K562 (cell line): ENCODE measurements at places on chromosomes 2 and 18. TPM values are rescaled to one million over a fixed set of nuclear protein-coding genes. Genes with fewer than 3 reads are reported as not detected.

DNA sequence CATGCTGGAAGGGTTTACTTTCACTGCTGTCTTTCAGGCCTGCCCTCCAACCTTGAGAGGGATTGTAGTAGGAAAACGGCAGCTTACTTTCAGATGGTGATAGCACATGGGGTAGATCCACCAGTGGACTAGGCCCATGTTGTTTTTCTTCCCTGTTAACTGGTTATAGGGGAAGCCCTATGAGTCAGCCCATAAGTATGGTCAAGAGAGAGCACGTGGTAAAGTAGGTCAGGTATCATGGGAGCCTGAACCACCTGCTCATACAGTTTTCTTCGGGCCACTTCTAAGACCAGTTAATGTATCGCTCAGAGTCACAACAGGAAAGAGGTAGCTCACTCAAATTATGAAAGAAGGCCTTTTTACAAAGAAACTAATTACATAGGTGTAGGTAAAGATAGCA, 33.0 kb downstream of the PDK1 start:
- H3K4me1 ChIP-seq, result no peaks in the 10 kb centered on the region
- DNase-seq, result no peak
- H3K4me3 ChIP-seq, result no peak overlapping the region

DNA sequence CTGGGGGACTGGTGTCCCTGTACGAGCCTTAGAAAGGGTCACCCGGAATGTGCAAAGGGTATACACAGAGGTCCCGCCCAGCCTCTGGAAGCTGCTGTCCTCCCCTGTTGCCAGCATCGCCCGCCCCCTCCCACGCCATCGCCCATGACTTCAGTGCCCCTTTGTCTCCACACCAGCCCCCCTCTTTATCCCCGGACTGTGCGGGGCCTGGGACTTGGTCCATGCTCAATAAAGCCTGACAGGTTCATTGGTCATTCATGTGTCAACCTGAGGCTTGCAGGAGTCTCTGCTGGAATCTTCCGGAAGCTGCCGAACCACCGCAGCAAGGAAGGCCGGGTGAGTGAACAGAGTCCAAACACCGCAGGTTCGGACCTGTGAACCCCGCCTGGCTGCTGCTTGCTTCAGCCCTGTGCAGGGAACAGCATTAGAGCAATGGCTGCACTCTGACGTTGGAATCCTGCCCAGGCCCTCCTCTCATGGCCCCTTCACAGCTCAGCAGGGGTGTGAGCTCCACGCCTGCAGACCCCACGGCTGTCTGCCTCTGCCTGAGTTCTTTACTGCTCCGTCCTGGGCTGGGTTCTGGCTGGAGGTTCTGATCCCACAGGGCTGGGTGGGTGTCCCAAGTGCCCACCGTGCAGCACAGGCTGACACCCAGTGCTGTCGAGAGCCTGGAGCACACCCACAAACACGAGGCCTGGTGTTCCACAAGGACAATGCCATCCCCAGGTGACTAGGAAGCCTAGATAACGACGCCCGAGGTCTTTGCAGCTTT, 96.5 kb downstream of the SEPTIN10 start:
- peaks cover 30% of the 10 kb centered on the region for H3K27me3 ChIP-seq
- H3K27ac ChIP-seq, result no peak overlapping the region
- no peak for DNase-seq
- no peak overlapping the region for H3K4me3 ChIP-seq

GRCh38 chr2:10546975-10547391, 98.9 kb upstream of the ODC1 start:
- H3K36me3 ChIP-seq, result no peaks in the 10 kb centered on the region
- H3K27me3 ChIP-seq, result peaks cover 35% of the 10 kb centered on the region
- peaks cover 16% of the 10 kb centered on the region for H3K4me1 ChIP-seq
- no peak for DNase-seq

DNA sequence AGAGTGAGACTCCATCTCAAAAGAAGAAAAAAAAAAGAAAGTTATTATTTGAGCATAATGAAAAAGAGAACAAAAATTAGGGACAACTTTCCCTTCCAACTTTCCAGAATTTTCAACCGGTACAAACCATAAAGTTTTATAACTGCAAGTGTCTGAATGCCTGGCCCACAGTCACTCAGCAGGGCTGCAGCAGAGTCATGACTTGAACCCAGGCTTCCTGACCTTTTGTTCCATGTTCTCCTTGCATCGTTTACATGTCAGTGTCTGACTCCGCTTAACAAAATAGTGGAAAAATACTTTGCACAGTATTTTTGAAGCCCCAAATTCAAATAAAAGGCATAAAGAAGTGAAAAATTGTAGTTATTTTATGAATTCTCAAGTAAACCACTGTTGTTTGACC, 82.7 kb downstream of the LTBP1 start:
- H3K4me3 ChIP-seq, result no peak overlapping the region
- H3K36me3 ChIP-seq, result no peaks in the 10 kb centered on the region
- no peak overlapping the region for H3K27ac ChIP-seq
- no peak for DNase-seq

DNA sequence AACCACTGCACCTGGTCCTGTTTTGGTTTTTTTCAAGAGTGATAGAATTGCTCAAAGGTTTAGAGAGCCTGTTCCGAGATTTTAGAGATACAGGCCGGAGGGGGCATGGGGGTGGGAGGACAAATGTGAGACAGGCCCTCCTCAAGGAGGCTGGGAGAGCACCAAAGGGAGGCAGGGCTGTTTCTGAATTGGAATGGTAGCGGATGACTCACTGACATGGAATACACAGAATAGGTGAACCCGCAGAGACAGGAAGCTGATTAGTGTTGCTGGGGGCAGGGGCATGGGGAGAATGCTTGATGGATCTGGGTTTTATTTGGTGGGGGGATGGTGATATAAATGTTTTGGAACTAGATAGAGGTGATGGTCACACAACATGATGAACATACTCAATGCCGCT, 111.0 kb upstream of the MGAT5 start:
- H3K27me3 ChIP-seq, result no peaks in the 10 kb centered on the region
- H3K4me3 ChIP-seq, result no peak overlapping the region
- H3K27ac ChIP-seq, result no peak overlapping the region
- no peaks in the 10 kb centered on the region for H3K4me1 ChIP-seq
- no peak for DNase-seq

The FAP gene
- polyA plus RNA-seq, result not detected in 2 replicates

GRCh38 chr2:60882971-60883753, 1.8 kb downstream of the REL start:
- H3K4me1 ChIP-seq, result peaks cover 5% of the 10 kb centered on the region; the same call in 1 of the 3 replicates
- H3K4me3 ChIP-seq, result peak overlapping the region; percentile 86
- DNase-seq, result peak; percentile 27

DNA sequence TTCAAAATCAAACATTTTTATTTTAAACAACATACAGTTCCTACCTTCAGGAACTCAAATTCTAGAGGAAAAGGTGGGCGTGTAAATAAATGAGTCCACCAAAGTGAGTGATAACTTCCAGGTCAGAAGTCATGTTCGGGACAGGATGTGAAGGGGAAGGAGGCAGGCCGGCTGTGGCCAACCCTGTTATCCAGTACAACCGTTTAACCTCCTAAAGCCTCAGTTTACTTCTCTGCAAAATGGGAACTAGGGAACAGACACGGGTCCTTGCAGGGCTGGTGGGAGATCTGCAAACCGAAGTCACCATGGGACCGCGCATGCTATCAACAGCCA, 373 bp downstream of the EIPR1 start:
- peaks cover 17% of the 10 kb centered on the region for H3K4me1 ChIP-seq
- H3K27ac ChIP-seq, result peak overlapping the region; percentile 89
- peak; percentile 53 for DNase-seq

DNA sequence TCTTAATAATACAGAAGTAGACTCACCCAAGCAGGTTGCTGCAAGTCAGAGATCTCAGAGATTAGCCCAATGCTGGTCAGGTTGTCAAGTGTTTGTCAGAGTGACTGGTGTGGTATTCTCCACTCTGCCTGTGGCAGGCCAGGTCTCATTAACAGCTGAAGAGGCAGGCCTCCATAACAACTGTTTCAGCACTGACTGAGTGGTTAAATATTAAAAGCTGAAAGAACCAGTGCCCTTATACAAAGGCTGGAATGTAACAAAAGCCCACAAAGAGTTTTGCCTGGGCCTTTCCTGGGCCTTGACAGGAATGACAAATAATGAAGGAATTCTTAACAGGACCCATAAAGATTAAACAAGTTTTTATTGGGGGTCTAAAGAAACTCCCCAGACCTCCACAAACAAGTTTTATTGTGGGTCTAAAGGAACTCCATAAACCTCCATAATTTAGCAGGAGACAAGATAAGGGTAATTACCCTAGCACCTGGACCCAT, 26.8 kb downstream of the SULT1C2 start:
- DNase-seq, result no peak
- H3K36me3 ChIP-seq, result no peaks in the 10 kb centered on the region
- H3K4me1 ChIP-seq, result no peaks in the 10 kb centered on the region; the same call in 1 of the 2 replicates
- no peak overlapping the region for H3K27ac ChIP-seq

The C2orf66 gene
- not detected in 2 replicates for polyA plus RNA-seq

The IL36RN gene
- not detected in 2 replicates for polyA plus RNA-seq

The DSG4 gene
- not detected in 2 replicates for polyA plus RNA-seq

DNA sequence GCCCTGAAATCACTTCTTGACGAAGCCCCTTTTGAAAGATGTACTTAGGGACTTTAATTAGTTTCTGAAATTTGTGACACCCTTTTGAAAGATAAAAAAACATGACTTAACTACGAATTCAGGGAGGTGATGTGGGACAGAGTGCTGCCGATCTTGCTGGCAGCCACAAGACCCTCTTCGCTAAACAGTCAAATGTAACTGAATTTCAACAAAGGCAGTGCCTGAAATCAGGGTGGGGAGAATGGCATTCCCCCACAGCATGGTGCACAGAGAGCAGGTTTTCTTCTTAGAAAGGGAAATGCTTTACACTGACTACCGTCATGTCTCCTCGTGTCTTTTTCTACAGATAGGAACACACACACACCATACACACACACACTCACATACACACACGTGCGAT, 640.2 kb upstream of the POU3F3 start:
- DNase-seq, result no peak
- no peak overlapping the region for H3K4me3 ChIP-seq
- no peaks in the 10 kb centered on the region for H3K27me3 ChIP-seq
- H3K36me3 ChIP-seq, result no peaks in the 10 kb centered on the region
- no peaks in the 10 kb centered on the region for H3K4me1 ChIP-seq
- H3K27ac ChIP-seq, result no peak overlapping the region

- no peak overlapping the region for H3K4me3 ChIP-seq
- no peaks in the 10 kb centered on the region; the same call in 1 of the 2 replicates for H3K27me3 ChIP-seq
- H3K36me3 ChIP-seq, result no peaks in the 10 kb centered on the region
Observed at GRCh38 chr2:216700781-216701180, 5.4 kb upstream of the IGFBP5 start.

The ASPRV1 gene
- 0.49 and 0.71 TPM in 2 replicates for polyA plus RNA-seq

GRCh38 chr2:63820969-63821368, 20.7 kb upstream of the UGP2 start:
- no peak overlapping the region for H3K4me3 ChIP-seq
- peaks cover 3% of the 10 kb centered on the region for H3K27me3 ChIP-seq
- no peak overlapping the region for H3K27ac ChIP-seq
- no peaks in the 10 kb centered on the region for H3K36me3 ChIP-seq
- no peaks in the 10 kb centered on the region for H3K4me1 ChIP-seq

- no peaks in the 10 kb centered on the region for H3K4me1 ChIP-seq
- no peaks in the 10 kb centered on the region for H3K27me3 ChIP-seq
- DNase-seq, result no peak
- H3K36me3 ChIP-seq, result no peaks in the 10 kb centered on the region
- H3K4me3 ChIP-seq, result no peak overlapping the region
Observed at GRCh38 chr2:154394600-154394999, 303.9 kb upstream of the KCNJ3 start.

The FLACC1 gene
- polyA plus RNA-seq, result 0.09 and 0.20 TPM in 2 replicates
